ENCODE measurements at places on chromosomes 7 and 10.

DNA sequence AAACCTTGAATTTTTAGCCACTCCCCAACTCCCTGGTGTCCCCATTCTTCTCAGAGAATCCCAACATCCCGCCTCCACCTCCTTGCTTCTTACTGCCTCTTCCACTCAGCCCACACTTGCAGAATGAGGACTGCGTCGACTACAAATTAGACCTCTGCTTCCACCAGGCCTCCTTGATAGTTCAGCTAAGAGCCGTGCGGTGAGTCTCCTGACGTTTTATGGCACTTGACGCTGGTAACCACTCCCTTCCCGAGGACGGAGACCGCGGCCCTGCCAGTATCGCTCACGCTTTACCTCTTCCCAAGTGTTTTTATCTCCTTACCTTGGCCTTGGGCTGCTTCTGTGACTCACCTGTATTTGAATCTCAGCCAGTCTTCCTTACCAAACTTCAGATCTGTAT, 31.1 kb downstream of the RBM17 start:
- no peak for DNase-seq

GRCh38 chr7:30974605-30975255, 11.0 kb downstream of the GHRHR start:
- DNase-seq: peak; percentile 34

DNA sequence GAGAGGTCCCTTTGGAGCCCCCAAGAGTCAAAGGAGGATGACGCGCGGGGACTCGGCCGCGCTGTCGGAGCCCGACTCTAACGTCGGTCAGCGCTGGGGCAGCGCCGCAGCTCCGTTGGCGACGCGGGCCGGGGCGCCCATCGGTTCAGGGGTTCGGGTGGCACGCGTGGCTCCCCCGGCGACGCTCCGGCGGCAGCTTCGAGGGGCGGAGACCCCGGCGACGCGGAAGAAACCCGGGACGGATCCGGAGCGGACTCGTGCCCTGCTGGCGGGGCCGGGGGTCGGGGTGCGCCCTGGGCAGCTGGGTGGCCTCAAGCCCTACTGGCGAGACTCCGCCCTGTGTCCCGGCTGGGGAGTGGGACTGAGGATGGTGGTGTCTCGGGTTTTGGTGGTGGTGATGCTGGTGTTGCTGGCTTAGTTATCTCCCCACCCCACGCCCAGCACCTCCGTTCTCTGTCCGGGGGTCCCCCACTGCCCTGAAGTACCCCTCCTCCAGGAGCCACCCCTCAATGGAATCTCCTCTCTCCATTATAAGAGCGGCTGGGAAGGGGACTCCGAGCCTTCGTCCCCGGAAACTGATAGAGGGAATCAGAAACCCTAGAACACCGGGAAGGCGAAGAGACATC, at the start of gene NAT16:
TSS of gene NAT16 (minus strand) at position 164 of the 626 bp plus-strand sequence. CDS start 5,486 bp downstream, outside the sequence.
- no peak for DNase-seq

GRCh38 chr7:5777932-5778331, 3.5 kb downstream of the RNF216 start:
- DNase-seq: no peak

- no peak for DNase-seq
Observed at GRCh38 chr7:111729483-111729882, 167.2 kb upstream of the IMMP2L start.

DNA sequence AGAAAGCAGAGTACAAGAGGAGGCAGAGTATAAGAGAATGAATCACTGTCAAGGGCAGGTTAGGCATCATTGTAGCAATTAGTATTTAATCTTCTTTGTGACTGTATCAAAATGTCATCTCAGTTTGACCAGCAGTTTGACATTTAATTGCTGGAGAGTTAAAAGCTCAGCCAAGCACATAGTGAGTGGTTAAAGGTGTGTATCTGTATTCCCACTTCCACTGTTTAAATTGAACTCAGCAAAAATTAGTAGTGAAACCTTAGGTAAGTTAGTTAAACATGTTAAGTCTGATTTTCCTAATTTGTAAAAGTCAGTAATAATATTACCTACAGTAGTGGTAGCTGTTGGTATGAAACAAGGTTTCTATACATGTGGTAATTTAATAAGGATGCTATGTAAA, 296.4 kb upstream of the MBL2 start:
- DNase-seq: no peak

Data from stimulated activated CD4-positive, alpha-beta T cell treated with anti-CD3 and anti-CD28 coated beads, Interleukin-12 subunit alpha, Interleukin-12 subunit beta, amount 100 ng/mL, for 48 hours (primary cell).